ENCODE measurements at places on chromosomes 11 and 22. TPM values are rescaled to one million over a fixed set of nuclear protein-coding genes. Genes with fewer than 3 reads are reported as not detected.

Gene HEPN1
- total RNA-seq, result not detected

Gene OR9G4
- not detected for total RNA-seq

Gene GLB1L2
- 7.8 TPM for total RNA-seq

Gene LMNTD2
- 2.1 TPM for total RNA-seq

Gene OR4X1
- total RNA-seq, result not detected

Gene ZNF214
- total RNA-seq, result 0.40 TPM

DNA sequence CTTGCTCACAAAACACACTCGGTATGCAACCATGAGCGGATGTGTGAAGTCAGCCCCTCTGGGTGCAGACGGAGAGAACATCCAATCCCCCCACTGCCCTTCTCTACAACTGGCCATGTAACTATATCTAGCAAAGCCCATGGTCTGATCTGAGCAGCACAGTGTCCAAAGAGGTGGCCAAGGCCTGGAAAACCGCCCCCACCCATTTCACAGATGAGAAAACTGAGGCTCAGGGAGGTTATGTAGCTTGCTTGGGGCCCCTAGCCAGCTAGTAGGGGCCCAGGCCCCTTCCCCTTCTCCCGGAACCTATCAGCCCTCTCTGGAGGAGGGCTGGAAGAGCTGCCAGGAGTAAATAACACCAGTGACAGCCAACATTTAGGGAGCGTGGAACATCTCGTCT lies 15.4 kb upstream of the NEFH start:
- H3K4me1 ChIP-seq, result no peaks in the 10 kb centered on the region
- DNase-seq, result no peak
- H3K36me3 ChIP-seq, result no peaks in the 10 kb centered on the region
- H3K27ac ChIP-seq, result no peak overlapping the region

DNA sequence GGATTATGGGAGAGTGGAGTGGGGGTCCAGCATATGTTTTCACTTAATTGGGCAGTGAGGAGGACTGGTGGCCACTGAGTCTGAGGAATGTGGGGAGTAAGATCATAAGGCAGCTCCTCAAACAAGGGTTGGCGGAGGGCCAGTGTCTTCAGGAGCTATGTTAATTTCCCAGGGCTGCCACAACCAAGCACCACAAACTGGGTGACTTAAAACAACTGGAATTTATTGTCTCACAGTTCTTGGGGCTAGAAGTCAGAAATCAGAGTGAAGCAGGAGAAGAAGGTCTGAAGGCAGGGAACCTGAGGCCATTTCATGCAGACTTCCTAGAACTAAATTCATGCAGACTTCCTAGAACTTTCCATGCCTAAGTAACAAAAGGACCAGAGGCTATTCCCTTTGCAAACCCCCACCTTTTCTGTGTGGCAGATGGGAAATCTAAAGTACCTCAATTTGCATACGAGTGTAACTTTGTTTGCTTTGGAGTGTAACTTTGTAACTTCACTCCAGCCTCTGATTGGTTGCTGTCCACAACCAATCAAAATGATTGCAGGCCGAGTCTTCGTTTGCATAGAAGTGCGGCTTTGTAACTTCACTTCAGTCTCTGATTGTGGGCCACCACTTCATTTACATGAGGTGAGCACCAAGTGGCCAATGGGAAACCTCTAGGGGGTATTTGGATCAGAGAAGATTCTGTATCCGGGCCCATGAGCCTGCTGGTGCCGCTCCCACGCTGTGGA lies 50.5 kb upstream of the ZBED5 start:
- H3K4me1 ChIP-seq, result peaks cover 12% of the 10 kb centered on the region
- no peak overlapping the region for H3K27ac ChIP-seq
- no peaks in the 10 kb centered on the region for H3K36me3 ChIP-seq
- H3K27me3 ChIP-seq, result no peaks in the 10 kb centered on the region
- DNase-seq, result no peak

DNA sequence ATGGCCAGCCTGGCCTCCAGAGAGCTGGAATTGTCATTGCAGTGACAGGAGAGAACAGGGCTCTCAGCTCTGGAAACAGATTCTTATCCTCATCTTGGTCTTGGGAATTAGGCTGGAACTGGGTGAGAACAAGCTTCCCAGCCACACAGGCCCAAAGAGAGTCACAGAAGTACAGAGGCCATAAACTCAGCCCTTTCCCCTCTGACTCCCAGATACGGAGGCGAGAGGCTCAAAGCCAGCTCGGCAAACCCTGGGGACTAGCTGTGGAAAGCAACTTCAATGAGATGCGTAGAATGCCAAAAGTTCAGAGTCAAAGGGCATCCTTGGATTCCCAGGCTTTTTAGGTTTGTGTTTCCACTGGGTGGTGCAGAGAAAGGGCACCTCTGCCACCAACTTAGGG lies 14.3 kb upstream of the ABCC8 start:
- no peaks in the 10 kb centered on the region for H3K36me3 ChIP-seq
- H3K4me3 ChIP-seq, result no peak overlapping the region
- H3K27me3 ChIP-seq, result no peaks in the 10 kb centered on the region

GRCh38 chr11:43010042-43010441 lies 301.8 kb upstream of the API5 start:
- no peak for DNase-seq
- no peaks in the 10 kb centered on the region for H3K4me1 ChIP-seq
- no peaks in the 10 kb centered on the region for H3K27me3 ChIP-seq
- H3K27ac ChIP-seq, result no peak overlapping the region
- no peaks in the 10 kb centered on the region for H3K36me3 ChIP-seq

GRCh38 chr11:7585816-7586215 lies 72.0 kb downstream of the PPFIBP2 start:
- no peak overlapping the region for H3K4me3 ChIP-seq
- no peak overlapping the region for H3K27ac ChIP-seq
- peaks cover 8% of the 10 kb centered on the region for H3K4me1 ChIP-seq

- H3K27me3 ChIP-seq, result no peaks in the 10 kb centered on the region
- H3K27ac ChIP-seq, result no peak overlapping the region
- no peaks in the 10 kb centered on the region for H3K4me1 ChIP-seq
- no peak overlapping the region for H3K4me3 ChIP-seq
- no peak for DNase-seq
Observed at GRCh38 chr11:12056119-12056518, 47.7 kb upstream of the DKK3 start.

DNA sequence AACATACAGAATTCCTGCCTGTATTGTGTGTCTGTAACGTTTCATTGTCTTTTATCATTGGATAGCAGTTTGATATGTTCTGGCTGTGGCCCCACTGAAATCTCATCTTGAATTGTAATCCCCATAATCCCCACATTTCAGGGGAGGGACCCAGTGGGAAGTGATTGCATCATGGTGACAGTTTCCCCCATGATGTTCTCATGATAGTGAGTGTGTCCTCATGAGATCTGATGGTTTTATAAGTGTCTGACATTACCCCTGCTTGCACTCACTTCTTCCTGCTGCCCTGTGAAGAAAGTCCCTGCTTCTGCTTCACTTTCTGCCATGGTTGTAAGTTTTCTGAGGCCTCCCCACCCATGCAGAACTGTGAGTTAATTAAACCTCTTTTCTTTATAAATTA lies 19.6 kb upstream of the MTMR2 start:
- H3K27ac ChIP-seq, result no peak overlapping the region
- no peaks in the 10 kb centered on the region for H3K4me1 ChIP-seq
- no peaks in the 10 kb centered on the region for H3K27me3 ChIP-seq

GRCh38 chr22:39144101-39144767 lies 8.2 kb downstream of the CBX7 start:
- peaks cover 40% of the 10 kb centered on the region for H3K4me1 ChIP-seq
- DNase-seq, result no peak
- H3K4me3 ChIP-seq, result peak overlapping the region; percentile 85

- H3K4me3 ChIP-seq, result no peak overlapping the region
- H3K27ac ChIP-seq, result no peak overlapping the region
- H3K36me3 ChIP-seq, result no peaks in the 10 kb centered on the region
- no peaks in the 10 kb centered on the region for H3K27me3 ChIP-seq
Observed at GRCh38 chr11:127864861-127865260, 722.5 kb downstream of the ETS1 start.

DNA sequence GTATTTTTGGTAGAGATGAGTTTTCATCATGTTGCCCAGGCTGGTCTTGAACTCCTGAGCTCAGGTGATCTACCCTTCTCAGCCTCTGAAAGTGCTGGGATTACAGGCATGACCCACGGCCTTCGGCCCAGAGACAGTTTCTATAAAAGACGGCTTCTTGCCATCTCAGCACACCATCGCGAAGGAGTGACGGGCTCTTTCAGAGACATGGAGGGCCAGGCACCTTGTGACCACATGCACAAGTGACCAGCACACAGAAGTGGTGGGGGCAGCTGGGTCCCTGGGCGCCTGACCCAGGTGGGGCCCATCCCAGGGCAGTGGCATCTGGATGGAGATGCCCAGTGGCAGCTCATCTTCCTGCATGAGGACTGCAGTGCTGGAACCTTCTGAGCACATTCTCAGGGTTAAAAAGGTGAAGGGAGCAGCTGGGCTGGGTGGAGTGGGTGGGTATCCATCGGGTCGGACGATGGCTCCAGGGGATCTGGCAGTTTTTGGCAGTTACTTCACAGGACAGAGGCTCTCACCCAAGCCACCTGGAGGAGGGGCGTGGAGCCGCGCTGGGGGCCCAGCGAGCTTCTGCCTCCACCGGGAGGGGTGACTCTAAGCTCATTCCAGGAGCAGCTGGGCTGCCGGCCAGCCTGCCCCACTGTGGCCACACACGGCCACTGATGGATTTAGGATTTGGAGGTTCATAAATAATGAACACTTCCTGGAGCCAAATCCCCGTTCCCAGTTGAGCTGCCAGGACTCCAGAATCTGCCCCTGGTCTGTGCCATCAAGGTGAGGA lies 373.0 kb downstream of the CTTN start:
- no peaks in the 10 kb centered on the region for H3K36me3 ChIP-seq
- no peak for DNase-seq
- no peaks in the 10 kb centered on the region for H3K27me3 ChIP-seq
- no peak overlapping the region for H3K4me3 ChIP-seq

DNA sequence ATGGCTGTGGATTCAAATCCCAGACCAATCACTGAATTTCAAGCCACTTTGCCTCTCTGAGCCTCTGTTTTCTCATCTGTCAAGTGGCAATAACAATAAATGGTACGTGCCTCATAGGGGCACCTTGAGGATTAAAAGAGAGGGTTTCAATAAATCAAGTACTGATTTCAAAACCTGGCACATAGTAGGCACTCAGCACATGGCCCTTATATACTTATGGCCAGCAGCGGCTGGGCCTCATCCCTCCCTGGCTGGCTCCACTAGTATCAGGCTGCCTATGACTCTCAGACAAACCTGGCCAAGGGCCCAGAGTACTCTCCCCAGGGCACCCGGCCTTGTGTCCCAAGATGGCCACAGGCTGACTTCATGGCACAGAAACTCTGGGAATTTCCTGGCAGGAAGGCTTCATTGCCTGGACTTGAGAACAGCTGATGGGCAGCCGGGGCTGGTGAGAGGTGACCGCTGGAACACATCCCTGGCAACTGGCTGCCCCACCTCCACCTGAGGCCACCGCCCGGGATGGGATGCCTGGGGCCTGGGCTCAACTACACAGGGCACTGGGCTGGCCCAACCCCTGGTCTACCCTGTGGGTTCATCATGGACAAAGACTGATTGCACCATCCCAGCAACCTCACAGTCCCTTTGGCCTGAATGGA lies 3.4 kb downstream of the FADS3 start:
- no peak overlapping the region for H3K4me3 ChIP-seq
- no peaks in the 10 kb centered on the region for H3K36me3 ChIP-seq
- peak overlapping the region; percentile 89 for H3K27ac ChIP-seq
- no peaks in the 10 kb centered on the region for H3K27me3 ChIP-seq

DNA sequence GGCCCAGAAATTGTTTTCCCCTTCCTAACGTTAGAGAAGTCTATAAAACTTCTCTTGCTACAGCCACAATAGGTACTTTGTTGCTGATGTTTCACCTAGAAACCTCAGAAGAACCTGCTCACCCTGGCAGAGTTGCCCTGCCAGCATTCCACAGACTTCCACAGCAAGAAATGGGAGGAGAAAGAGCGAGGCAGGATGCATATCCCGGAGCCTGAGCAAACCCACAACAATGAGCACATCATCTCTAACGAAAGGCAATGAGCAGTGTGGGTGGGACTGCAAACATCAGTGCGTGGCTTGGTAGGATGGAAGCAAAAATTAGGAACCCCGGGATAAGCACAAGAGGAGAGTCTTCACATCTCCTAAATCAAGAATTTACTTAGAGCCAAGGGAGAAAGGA lies 892.3 kb downstream of the OPCML start:
- no peaks in the 10 kb centered on the region for H3K27me3 ChIP-seq
- no peaks in the 10 kb centered on the region for H3K4me1 ChIP-seq
- H3K27ac ChIP-seq, result no peak overlapping the region
- no peak for DNase-seq
- no peaks in the 10 kb centered on the region for H3K36me3 ChIP-seq

GRCh38 chr22:29700900-29701154 lies 19.0 kb upstream of the CABP7 start:
- H3K4me1 ChIP-seq, result no peaks in the 10 kb centered on the region
- no peaks in the 10 kb centered on the region for H3K27me3 ChIP-seq
- no peak for DNase-seq
- no peak overlapping the region for H3K27ac ChIP-seq

DNA sequence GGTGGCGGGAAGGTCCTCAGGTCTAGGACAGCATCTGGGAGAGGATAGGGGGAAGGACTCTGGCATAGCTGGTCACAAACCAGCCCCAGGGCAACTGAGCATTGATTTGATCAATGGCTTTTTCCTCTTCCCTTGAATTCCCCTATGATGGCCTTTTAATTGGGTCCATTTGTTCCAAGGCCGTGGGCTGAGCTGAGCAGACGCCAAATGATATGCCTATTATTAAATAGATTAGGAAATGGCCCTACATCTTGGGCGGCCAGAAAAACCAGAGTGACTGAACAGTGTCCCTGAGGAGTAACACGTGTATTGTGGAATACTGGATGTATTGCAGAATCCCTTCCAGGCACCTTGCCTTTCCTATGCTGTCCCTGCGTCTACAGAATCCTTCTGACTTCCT lies 26.7 kb upstream of the P2RY6 start:
- no peak overlapping the region for H3K27ac ChIP-seq
- peaks cover 4% of the 10 kb centered on the region for H3K4me1 ChIP-seq
- H3K27me3 ChIP-seq, result no peaks in the 10 kb centered on the region
- DNase-seq, result no peak
- no peak overlapping the region for H3K4me3 ChIP-seq

GRCh38 chr11:69094111-69094914 lies 45.6 kb downstream of the TPCN2 start:
- H3K27me3 ChIP-seq, result no peaks in the 10 kb centered on the region
- no peak overlapping the region for H3K27ac ChIP-seq
- H3K36me3 ChIP-seq, result no peaks in the 10 kb centered on the region
- H3K4me1 ChIP-seq, result no peaks in the 10 kb centered on the region
- no peak overlapping the region for H3K4me3 ChIP-seq
- no peak for DNase-seq

GRCh38 chr22:27809226-27809603 lies 7.7 kb upstream of the MN1 start:
- peaks cover 30% of the 10 kb centered on the region for H3K4me1 ChIP-seq
- H3K36me3 ChIP-seq, result no peaks in the 10 kb centered on the region
- no peak for DNase-seq
- no peaks in the 10 kb centered on the region for H3K27me3 ChIP-seq

Measured in esophagus squamous epithelium (tissue), 5 donors.